Esophagus muscularis mucosa (tissue), 4 donors: ENCODE measurements at places on chromosomes 2 and 18.

GRCh38 chr2:99481527-99481926 lies 8.3 kb downstream of the REV1 start:
- peak; percentile 37 for DNase-seq

DNA sequence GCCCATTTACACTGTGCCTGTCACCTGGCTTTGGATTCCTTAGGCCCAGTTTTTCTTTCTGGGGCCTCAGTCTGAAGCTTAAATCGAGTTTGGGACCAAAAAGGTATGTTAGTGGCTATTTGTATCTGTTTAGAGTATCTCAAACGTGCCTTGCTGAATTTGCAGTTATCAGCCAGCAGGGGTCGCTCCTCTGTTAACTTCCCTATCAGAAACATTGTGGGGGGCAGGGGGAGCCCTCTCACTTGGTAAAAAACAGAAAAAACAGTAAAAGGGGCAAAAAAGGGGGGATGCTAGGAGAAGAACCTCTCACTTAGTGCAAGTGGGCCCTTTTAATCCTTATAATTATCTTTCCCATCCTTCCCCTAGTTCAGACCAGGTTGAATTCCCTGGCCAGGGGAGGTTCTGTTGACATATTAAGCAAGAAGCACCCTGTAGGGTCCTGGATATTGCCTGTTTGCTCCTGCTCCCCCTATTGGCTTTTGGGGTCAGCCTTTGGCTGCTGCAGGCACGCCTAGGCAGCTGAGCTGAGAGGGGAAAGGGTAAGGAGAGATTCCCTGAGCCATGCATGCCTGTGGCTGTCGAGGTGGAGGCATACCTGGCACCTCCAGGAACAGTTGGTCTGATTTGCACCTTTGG lies 8.8 kb upstream of the IFIH1 start:
- DNase-seq = no peak

DNA sequence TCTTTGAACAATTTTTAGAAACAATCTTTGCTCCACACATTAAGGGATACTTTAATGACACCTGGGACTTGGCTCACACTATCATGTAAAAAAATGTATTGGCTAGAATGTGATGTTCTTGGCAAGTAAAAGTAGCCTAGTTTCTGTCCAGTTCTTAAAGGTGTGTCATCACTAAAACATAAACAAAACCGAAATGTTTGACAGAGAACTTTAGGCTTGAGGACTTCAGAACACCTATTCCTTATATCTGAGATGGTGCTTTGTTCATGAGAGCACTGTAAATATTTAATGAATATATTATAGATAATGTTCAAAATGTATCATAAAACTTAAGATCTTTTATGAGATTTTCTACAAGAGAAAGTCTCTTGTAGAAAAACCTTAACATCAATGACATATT lies 19.8 kb upstream of the HNRNPA3 start:
- DNase-seq = no peak

- no peak for DNase-seq
Observed at GRCh38 chr2:42135381-42136312, 33.5 kb upstream of the EML4 start.

- DNase-seq = no peak
Observed at GRCh38 chr2:233437439-233437955, 83.2 kb downstream of the DGKD start.

DNA sequence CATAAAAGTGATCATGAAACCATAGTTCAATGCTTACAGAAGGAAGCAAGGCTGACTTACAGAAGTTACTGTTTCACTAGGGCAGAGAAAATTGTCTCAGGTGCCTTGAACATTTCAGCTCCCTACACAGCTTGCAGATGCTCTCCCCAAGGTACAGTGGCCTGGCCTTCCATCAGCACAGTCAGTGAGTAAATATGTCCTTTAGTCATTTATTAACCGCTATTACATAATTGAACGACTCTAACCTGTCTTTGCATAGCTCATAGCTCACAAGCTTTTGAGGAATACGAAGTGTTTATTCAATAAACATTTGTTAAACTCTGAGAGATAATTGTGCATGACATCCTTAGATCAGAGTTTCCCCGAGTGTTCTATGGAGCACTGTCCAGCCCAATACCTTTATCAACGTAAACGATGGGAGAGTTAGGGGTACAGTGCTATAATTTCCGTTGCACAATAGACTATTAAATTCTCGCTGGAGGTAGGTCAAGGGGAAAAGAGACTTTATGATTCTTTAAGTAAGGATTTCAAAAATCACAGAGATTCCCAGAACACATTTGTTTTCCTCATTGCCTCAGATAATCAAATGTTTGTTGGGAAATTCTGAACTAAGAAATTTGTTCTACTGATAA lies 677.8 kb downstream of the TSN start:
- DNase-seq = no peak

- peak; percentile 68 for DNase-seq
Observed at GRCh38 chr2:217085543-217085942, 225.7 kb upstream of the TNP1 start.

- no peak for DNase-seq
Observed at GRCh38 chr2:240745456-240745855, 53.8 kb downstream of the AQP12A start.

DNA sequence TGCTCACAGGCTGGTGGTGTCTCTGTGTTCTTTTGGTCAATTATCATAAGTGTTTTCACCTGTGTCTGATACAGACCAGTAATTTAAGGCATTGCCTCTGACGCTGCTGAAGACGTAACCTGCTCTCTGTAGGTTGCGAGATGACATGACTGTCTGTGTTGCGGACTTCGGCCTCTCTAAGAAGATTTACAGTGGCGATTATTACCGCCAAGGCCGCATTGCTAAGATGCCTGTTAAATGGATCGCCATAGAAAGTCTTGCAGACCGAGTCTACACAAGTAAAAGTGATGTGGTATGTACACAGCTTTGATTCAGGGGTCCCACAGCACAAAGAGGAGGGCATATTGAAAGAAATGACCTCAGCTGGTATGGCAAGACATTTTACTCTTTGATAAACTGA lies 33.8 kb upstream of the TMEM87B start:
- DNase-seq = no peak

- peak; percentile 31 for DNase-seq
Observed at GRCh38 chr2:19207452-19207851, 151.0 kb downstream of the OSR1 start.

GRCh38 chr2:176814740-176815367 lies 397.7 kb upstream of the HNRNPA3 start:
- DNase-seq = no peak

DNA sequence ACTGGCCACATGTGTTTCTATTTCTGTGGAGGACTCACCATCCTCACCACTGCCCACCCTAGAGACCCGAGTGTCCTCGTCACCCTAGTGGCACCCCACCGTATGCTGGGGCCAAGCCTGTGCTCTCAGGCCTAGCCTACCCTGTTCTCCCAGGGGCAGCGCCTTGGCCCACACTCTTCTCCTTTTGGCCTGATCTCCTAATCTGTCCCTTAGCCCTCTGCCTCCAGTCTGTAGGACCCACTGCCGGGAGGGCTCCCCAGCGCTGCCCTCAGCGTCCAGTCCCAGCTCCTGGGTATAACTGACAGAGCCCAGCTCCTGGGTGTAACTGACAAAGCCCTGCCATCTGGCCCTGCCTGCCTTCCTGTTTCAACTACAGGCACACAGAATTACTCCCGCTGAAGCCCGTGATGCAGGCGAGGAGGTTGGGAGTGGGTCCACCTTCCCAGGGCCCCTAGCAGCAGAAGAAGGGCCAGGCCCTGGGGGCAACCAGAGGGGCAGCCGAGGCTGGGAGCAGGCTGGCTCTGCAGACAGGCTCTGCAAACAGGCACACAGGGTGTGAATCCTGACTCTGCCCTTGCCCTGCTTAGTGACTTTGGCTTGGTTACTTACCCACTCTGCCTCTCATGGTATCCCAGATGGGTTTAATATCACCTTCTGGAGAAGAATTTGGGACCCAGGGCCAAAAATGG lies 25.6 kb upstream of the PTMA start:
- DNase-seq = no peak

DNA sequence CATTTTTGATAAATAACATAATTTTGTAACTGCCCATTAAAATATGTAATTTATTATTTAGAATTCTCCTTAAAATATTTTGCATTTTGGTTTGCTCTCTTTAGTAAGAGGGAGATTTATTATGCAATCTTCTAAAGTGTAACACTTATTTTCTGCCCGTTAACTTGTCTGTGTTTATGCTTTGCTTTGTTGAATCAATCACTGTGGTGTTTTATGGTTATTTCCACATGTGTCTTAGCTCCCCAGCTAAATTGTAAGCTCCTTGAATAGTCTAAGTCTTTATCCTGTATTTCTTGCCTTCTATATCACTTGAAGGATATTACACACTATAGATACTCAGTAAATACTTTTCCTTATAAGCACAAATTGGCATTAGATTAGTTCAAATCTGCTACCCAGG lies 166.6 kb upstream of the SPRED2 start:
- DNase-seq = no peak

DNA sequence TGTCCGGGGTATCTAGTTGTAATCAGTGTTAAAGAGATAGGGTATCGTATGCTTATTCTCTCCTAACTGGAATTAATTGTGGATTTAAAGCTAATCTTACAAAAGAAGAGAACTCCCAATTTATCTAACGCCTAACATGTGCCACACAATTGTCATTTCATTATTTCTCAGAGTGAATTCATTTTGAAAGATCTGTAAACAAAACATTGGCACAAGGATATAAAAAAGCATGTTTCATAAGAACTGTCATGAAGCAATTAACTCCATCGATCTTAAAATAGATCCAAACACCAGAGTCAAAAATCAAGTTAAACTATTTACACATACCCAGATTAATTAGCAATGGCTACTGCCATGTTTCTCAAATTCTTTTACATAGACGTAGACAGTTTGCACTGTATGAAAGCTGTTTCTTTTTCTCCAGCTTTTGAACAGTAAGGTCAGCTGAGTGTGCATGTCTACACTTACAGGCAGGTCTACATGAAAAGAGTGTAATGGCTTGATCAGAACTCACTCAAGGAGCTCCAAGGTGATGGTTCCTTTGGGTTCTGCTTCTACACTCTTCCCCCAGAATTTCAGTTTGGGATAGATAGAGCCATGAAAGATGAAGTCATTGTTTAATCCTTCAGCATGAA lies 38.8 kb downstream of the CABYR start:
- no peak for DNase-seq

GRCh38 chr18:8117006-8117371 lies 492.2 kb upstream of the RAB12 start:
- DNase-seq = no peak
